ENCODE measurements at places on chromosomes 4 and X. TPM values are rescaled to one million over a fixed set of nuclear protein-coding genes. Genes with fewer than 3 reads are reported as not detected.

The PNMA5 gene
- not detected for total RNA-seq

The MCUB gene
- total RNA-seq = 20.6 TPM

The NEUROG2 gene
- total RNA-seq = not detected

The SCML1 gene
- total RNA-seq = 7.7 TPM

The VBP1 gene
- total RNA-seq = 43.9 TPM

The FGFBP1 gene
- total RNA-seq = not detected

The FRMPD4 gene
- 0.50 TPM for total RNA-seq

The F9 gene
- total RNA-seq = not detected

The SERPINA7 gene
- not detected for total RNA-seq

The ANXA10 gene
- 0.17 TPM for total RNA-seq

The FHIP1A gene
- total RNA-seq = under 0.01 TPM

The CCDC149 gene
- 11.0 TPM for total RNA-seq

The GYPB gene
- total RNA-seq = not detected
